ENCODE measurements at places on chromosomes 2 and 18.

GRCh38 chr2:96330407-96330806 lies 5.2 kb upstream of the NCAPH start:
- no peak for DNase-seq

GRCh38 chr2:219645631-219646527 lies 18.4 kb downstream of the SLC4A3 start:
- DNase-seq = no peak

- DNase-seq = no peak
Measured at GRCh38 chr18:48022531-48023329, 92.3 kb upstream of the SMAD2 start.

DNA sequence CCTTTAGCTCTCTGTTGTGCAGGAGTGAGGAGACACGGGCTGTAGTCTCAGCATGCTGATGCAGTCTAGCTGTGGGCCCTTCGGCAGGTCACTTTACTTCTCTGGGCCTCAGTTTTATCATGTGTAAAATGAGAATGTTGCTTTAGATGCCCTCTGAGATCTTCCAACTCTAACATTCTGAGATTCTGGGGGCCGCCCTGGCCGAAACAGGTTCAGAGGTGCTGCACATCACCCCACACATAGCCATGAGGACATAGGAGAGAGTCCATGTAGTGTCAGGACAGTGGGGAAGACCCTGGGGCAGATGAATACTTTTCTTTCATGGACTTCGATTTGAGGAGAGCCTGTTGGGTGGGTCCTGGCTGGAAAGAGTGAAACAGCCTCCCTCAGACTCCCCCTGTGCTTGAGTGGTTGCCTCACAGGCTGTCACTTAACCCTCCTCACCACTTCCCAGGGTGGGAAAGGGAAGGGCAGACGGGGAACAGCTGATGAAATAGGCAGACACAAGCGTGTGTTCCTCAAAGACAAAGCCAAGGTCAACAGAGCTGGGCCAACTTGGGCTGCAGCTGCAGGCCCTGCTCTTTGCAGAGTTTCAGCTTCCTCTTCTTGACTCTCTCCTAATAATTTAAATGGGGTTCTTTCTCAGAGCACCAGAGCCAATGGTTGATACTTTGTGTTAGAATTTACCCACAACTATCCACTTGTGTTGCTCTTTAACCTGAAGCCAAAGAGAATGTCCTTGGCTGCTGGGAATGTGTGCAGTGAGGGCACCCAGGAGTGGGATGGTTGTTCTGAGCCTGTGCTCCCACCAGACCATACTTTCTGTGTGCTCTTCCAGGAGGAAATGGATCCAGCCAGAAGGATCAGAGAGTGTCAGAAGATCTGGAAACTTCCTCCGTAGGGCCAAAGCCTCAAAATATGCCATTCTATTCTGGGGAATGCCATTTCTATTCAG lies 14.7 kb upstream of the MRPL33 start:
- no peak for DNase-seq

DNA sequence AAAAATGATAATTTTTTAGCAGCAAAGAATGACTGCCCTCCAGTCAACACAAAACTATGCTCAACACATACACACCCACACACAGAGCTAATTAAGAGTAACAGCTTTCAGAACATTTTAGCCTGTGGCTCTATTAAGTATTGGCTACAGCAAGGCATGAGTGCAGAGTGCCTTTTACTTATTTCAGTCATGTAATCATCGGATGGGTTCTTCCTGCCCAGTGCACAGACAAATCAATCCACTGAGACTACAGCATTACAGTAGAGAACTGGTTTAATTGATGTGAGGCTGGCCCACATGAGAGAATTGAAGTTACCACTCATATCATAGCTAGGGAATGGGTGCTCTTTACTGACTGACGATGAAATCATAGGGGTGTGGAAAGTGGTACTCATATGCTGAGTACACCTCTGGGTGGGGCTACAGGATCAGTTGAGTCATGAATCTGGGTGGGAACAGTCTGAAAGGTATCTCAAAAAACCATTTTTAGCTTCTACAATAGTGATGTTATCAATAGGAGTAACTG lies 241.0 kb downstream of the FSIP2 start:
- no peak for DNase-seq

DNA sequence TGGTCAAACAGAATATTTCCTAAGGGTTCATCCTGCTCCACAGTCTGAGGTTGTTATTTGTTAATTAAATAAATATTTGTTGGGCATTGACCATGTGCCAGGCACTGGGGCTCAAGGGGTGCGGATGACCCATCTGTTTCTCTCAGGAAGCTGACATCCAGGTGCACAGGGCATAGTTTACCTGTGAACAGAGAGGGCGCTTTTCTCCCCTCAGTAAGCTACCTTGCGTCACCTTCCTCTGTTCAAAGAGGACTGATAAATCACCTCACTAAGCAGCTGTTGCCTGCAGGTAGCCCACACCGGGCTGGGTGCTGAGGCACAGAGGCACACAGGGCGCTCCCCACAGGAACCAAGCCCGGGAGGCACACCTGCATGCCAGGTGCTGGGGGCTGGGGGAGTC lies 41.6 kb downstream of the SH3RF3 start:
- no peak for DNase-seq

DNA sequence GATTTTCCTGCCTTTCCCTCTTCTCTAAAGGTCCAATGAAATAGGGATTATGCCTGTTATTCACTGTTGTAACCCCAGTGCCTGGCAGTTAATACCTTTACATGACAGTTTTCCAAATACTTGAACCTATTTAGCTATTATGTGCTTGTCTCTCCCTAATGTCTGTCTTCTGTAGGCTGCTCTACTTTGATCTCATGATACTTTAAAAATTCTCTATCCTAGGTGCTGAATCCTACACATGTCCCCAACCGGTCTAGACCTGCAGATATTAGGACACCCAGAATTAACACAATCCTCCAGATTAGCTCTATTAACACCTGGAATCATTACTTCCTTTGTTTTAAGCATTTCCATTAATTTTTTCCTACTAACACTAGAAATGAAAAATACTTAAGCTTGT lies 7.3 kb downstream of the CEBPZ start:
- no peak for DNase-seq

DNA sequence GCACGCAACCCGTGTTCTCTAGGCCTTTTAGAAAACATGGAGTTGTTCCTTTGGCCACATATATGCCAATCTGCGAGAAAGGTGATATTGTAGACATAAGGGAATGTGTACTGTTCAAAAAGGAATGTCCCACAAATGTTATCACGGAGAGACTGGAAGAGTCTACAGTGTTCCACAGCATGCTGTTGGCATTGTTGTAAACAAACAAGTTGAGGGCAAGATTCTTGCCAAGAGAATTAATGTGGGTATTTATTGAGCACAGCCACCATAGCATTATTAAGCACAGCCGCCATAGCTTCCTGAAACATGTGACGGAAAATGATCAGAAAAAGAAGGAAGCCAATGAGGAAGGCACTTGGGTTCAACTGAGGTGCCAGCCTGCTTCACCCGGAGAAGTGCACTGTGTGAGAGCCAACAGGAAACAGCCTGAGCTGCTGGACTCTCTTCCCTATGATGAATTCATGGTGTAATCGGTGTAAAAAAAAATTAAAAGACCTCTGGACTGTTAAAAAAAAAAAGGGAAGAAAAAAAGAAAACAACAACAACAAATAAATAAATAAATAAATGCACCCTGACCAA lies 29.0 kb upstream of the REL start:
- no peak for DNase-seq

GRCh38 chr2:99861376-99861760 lies 281.0 kb downstream of the AFF3 start:
- no peak for DNase-seq

GRCh38 chr2:24304098-24304497 lies 56.2 kb downstream of the ITSN2 start:
- DNase-seq = no peak

- no peak for DNase-seq
Measured at GRCh38 chr2:53220969-53221368, 546.6 kb upstream of the CHAC2 start.

DNA sequence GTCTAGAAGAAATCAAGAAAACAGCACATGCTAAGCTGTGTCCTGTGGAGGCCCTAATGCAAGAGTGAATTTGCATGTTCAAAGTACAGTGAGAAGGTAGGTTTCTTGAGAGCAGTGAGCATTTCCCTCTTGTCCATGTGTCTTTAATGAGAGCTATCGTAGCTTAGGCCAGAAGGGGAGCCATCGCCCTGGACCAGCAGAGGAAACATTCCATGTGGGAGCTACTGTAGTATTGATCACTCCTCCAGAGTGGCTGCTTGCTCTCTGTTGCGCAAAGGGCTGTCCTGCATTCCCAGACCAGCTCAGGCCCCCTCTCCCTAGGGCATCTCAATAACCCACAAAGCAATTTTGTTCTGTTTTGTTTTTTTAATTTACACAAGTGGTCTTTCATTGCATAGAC lies 950.1 kb downstream of the CNTNAP5 start:
- no peak for DNase-seq

DNA sequence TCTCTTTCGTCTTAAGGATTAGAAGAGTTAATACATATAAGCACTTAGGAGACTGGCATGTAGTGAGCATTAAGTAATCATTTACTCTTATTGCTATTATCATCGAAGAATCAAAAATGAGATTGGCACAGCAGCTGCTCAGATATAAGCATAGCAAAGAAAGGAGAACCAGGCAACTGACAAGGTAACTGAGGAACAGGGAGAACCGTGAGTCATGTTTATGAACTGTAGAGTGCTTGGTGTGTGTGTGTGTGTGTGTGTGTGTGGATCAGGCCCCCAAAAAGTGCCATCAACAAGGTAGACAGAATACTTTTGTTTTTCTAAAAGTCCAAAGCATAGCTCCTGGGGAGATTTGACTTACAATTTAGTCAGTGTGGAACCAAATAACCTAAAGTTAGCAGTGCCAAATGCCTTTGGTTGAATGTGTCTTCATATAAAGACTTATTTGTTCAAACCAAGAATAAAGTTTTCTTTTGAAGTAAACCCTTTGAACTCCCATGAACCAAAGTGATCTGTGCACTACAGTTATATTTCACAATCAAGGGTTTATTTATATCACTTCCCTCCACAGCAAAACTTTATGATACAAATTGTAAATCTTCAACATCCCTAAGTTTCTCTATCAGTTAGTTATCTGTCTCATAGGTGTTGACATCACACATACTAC lies 660.6 kb downstream of the NYAP2 start:
- DNase-seq = no peak

DNA sequence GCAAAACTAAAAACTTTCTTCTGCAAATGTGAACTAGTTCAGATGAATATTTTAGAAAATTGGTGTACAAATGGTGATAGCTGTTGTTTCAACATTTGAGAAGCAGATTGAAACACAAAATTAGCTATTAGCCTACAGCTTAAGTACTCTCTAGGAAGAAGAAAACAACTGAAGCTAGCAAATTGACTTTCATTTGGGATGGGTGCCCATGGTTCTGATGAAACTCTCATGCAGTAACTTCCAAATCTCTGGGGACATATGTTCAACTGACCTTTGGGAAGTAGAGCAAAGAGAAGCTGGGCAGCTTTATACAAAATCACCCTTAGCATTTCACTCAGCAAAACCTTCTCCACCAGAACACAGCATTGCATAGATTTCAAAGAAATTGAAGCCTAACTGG lies 119.0 kb downstream of the GALNT13 start:
- DNase-seq = no peak

DNA sequence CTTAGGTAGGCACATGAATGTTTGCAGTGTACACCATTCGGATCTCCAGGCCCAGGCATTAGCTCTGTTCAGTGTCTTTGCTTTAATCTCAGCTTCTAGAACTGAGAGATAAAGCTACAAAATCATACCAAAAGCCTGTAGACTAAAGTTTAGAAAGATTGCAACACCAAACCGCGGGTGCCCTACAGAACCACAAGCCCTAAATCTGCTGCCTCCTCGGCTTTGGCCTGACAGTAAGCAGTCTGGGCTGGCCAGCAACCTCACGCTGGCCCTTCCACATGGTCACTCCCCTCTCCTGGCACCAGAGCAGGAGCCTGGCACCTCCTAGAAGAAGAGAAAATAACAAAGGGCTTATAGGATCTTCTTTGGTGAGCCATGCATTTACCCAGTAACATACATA lies 8.9 kb upstream of the OSR1 start:
- DNase-seq = no peak

DNA sequence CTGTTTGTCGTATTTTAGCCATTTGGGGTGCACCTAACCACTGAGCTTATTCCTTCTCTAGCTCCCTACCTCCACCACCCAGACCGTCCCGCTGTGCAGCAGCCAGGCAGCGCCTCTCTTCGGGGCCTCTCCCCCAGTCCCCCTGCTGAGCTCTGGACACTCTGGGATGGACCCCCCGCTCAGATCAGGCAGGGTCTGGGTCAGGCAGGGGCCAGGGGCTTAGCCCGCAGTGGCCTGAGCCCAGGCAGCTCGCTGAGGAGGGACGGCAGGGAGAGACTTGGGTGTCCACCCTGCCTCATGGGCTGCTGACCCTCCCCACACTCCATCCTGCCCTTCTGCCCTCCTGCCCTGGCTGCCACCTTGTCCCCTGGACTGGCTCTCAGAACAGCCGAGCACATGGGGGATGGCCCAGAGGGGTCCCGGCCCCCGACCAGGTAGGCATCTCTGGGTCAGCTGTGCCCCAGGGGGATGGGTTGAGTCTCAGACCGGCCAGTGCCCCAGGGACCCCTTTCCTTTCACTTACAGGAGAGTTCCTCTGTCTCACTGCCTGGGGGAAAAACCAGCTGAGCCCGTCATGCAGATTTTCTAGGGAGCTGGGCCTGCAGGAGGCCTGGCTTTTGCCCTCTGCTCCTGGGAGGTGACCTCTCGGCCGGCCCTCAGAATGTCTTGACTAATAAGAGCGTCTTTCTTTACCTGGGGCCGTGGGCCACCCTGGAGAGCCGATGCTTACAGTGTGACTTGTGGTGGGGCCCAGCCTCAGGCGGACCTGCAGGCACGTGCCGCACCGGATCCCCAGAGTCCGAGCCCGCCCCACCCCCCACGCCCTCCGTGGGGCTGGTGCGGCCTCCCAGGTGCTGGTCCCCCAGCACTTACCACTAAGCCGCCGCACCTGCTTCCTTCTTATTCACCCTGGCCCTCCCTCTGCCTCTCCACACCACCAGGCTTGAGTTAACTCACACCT lies 22.8 kb upstream of the PXDN start:
- DNase-seq = no peak

DNA sequence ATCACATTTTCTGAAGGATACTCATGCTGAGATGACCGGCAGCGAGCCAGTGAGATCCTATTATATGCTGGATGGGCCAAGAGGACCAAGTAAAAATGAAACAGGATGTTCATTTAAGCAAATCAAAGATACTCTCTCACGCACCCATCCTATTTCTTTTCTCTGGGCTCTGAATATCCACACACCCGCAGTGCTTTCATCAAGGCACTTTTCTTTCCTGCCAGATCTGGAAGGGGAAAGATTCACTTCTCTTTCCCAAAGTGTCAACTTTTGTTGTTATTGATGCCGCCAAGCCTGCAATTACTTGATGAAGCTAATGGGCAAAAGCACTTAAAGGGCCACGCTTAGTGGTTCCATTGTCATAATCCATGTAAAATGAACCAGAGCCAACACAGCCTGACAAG lies 191.9 kb upstream of the CHAC2 start:
- no peak for DNase-seq

- DNase-seq = no peak
Measured at GRCh38 chr2:101147971-101148370, 3.2 kb downstream of the TBC1D8 start.

GRCh38 chr2:107325981-107326786 lies 440.2 kb upstream of the ST6GAL2 start:
- DNase-seq = no peak

GRCh38 chr2:96638144-96639121 lies at the start of gene KANSL3:
Gene KANSL3 (minus strand): TSS chr2:96638312. CDS start chr2:96637135, 1,177 bp downstream.
- peak; percentile 82 for DNase-seq

All from activated T-helper 1 cell treated with Interleukin-2 at 50 U/mL for 16 hours (primary cell).